NCI-H1092 (cell line): ENCODE measurements at places on chromosomes 16 and 17.
A peak's percentile ranks its signal among the peaks of the same experiment; 100 is the strongest.

GRCh38 chr16:89156740-89157645 is 14.6 kb upstream of the CDH15 start:
- no peak for DNase-seq

GRCh38 chr16:83355570-83356218 is 452.1 kb upstream of the HSBP1 start:
- DNase-seq, result no peak

GRCh38 chr17:15456972-15457722 is 10.3 kb downstream of the CDRT4 start:
- DNase-seq, result peak; percentile 66

- DNase-seq, result no peak
These were observed 14.6 kb upstream of the PITPNA start for GRCh38 chr17:1577182-1577581.

GRCh38 chr17:62892061-62892675 is 73.9 kb upstream of the TANC2 start:
- DNase-seq, result no peak

- no peak for DNase-seq
These were observed 4.6 kb downstream of the CCDC102A start for GRCh38 chr16:57531635-57532265.

DNA sequence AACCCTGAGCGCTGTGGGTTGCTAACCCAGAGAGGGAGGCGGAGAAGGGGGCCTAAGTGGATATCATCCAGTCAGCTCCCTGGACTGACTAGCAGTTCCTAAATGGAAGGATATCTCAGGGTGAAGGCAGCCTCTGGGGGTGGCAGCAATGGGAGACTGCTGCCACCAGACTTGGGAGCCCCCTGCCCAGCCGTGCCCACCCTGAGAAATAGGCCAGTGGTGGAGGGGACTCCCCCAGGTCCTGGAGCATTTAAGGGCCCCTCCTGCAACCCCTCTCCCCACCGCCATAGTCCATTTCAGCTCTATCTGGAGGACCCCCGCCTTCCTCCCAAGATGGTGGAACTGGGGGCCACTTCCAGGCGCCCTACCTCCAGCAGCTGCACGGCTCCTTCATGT is 8.4 kb downstream of the TSPOAP1 start:
- DNase-seq, result no peak

GRCh38 chr16:8853611-8854010 is 15.2 kb downstream of the CARHSP1 start:
- DNase-seq, result no peak

GRCh38 chr16:72099377-72099818 is 5.8 kb downstream of the DHX38 start:
- DNase-seq, result peak; percentile 39

DNA sequence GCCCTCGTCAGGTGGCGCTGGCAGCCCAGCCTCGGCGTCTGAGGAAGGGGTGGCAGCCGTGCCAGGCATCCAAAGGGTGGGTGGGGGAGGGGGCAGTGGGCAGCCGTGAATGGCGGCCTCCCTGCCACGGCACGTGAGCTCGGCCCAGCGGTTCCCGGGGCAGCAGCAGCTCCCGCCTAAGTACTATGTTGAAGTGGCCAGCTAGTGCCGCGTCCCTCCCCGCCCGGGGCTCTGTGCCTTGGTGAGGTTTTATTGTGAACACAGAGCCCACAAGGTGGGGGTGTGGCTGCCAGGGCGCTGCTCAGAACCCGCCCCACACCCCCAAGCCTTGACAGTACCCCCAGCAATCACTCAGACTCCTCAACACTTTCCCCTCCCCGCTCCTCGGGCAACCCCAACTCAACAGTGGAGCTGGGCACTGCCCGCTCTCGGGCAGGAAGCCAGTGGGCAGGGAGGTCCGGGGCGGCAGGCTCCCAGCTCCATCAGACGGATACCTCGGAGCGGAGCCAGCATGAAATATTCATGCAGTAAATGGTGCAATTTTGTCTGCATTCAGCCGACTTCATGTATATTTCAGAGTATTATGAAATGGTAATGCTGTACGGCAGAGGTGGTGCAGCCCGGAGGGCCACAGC is 80.4 kb downstream of the ENGASE start:
- DNase-seq, result no peak

DNA sequence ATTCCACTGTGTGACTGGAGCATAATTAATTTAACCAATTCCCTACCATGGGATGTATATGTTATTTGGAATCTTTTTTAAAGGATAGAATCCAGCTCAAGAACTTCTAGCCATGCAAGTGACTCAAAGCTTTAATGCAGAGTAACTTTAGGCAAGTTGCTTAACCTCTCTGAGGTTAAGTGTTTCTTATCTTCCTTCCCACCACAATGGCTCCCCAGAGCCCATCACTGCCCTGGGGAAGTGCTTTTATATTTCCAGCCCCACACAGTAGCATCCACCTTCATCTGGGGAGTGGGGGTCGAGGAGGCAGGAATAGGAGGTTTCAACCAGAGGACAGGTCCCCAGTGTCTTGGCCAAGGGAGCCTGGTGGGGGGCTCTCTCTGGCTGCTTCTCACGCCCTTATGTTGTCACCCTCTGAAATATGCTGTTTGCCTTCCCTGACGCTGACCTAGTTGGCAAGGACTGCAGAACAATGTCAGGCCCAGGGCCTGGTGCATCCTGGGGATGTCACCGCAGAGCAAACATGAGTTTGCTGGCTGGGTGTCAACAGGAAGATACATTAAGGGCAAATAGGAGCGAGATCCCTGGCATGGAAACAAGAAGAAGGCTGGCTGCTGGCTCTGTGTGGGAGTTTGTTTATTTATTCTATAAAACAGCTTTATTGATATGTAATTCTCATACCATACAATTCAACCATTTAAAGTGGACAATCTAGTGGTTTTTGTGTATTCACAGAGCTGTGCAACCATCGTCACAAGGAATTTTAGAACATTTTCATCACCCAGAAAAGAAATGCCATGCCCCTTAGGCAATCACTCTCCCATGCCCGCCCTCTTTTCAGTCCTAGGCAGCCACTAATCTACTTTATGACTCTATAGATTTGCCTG is 46.6 kb upstream of the WSB1 start:
- peak; percentile 52 for DNase-seq

GRCh38 chr17:65930140-65930730 is 261.7 kb downstream of the CEP112 start:
- no peak for DNase-seq

DNA sequence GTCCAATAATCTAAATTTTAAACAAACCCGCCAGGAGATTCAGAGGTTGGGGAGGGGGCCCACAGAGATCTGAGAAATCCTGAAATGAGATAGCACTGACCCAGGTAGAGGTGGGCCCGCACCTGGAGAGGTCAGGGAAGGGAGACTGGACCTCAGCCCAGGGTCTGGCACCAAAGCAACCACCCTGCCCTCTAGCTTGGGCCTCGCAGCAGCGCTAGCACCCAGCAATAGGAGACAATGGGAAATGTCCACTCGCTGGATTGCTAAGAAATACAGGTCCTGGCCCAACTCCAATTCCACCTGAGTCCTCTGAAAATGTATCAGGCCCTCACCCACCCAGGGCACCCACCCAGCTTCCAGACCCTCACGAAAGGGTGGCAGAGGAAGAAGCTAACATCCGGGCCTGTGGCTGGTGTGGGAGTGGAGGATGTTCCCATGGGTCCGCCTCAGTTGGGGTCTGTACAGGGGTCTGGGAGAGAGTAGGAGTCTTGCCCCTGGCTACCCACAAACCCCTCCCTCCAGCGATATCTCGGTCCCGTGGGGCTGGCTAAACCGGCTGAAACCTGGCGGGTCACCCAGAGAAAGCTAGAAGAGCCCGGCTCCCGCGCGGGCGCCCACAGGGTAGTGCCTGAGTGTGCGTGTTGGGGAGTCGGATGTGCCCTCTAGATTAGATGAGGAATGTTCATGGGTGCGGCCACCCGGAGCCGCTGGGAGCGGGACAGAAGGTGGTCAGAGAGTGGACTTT is 1.1 kb downstream of the PLLP start:
- DNase-seq, result no peak

GRCh38 chr16:30736995-30737793 is 11.0 kb upstream of the PHKG2 start:
- no peak for DNase-seq

DNA sequence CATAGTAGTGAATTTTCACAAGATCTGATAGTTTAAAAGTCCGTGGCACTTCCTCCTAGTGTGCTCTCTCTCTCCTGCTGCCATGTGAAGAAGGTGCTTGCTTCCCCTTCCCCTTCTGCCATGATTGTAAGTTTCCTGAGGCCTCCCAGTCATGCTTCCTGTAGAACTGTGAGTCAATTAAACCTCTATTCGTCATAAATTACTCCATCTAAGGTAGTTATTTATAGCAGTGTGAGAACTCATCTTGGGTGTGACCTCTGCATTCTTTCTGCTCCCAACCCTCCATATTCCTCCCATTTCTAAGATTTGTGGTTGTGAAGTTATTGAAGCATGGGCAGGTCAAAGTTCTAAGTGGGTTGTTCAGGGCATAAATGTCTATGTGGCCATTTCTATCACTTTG is 62.1 kb upstream of the ADAMTS18 start:
- no peak for DNase-seq

- no peak for DNase-seq
These were observed 16.1 kb upstream of the GNA13 start for GRCh38 chr17:65072660-65073071.

DNA sequence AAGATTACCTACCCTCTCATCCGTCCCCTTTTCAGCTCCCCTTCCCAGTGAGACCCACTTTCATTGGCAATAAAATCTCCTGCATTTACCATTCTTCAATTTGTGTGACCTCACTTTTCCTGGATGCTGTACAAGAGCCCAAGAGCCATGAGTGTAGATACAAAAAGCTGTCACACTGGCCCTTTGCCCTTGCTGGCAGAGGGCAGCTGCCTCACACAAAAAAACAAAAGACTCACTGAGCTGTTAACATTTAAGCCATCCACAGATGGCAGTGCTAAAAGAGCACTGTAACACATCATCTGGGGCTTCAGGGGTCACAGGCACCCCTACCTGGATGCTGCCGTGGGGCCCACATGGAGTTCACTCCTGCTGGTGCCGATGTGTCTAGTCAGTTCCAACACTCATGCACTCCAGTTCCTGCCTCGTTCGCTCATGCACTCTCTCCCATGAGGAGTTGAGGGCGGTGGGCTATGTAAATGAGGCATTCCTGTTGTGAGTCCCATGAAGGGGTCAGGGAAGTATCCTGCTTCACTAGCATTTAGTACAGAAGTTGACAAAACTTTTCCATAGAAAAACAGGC is 123.1 kb downstream of the CA10 start:
- peak; percentile 26 for DNase-seq

DNA sequence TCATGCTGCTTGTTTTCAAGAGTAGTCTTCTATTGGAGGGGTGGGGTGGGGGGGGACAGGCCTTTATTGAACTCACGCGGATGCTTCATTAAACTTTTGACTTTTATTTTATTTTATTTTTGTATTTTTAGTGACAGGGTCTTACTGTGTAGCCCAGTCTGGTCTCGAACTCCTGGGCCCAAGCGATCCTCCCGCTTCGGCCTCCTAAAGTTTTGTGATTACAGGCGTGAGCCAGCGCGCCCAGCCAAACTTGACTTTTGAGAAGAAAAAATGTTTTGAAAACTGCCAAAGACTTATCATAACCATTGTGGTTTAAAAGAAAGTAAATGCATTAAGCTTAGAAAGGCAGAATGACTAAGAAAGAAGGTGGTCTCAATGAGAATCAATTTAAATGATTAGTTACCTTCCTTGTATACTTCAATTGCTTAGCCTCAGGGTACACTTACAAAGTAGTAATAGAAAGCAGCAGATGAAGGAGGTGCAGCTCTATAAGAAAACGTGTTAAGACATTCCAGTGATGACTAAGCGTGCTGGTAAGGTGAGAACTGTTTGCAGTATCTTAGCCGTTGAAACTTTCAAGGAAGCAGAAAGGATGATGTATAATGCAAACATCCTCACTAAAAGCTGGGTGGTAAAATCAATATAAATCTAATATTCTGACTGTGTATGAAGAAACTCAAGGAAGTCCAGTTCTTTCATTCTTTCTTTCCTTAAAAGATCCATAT is 1.2 kb downstream of the AP2B1 start:
- DNase-seq, result no peak

DNA sequence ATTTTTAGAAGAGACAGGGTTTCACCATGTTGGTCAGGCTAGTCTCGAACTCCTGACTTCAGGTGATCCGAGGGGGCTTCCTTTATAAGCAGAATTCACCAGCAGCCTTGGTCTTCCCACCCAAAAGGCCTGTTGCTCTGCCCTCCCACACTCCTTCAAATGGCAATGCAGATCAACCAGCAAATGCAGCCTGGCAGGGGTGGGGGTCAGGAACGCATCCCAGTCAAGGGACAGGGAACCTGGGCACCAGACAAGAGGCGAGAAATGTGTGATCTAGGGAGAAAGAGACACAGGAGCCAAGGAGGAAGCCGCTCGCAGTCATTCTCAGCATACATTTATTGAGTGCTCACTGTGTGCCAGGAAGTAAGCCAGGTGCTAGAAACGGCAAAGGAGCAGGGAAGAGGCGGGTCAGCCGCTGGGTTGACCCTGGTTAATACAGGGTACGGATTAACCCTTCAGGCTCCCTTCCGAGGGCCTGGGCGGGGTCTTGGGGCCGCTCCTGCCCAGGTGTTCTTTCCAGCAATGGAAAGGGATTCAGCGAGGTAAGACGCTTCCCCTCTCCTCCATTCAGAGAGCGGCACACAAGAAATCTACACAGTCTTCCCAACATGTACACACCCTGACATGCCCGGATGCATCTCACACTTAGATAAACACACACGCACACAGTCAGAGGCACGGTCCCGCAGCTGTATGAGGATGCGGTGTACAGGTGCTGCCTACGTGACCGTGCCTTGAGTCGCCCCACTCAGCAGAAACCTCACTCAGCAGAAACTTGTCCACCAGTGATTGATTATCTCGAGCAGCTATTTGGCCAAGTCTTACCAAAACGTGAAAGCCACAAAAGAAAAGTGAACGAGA is 6.6 kb upstream of the PITPNA start:
- no peak for DNase-seq

- DNase-seq, result no peak
These were observed 8.7 kb downstream of the C16orf87 start for GRCh38 chr16:46822270-46822669.

- DNase-seq, result no peak
These were observed 40.2 kb downstream of the ARL4D start for GRCh38 chr17:43439041-43439440.

GRCh38 chr17:71157297-71157696 is 963.5 kb upstream of the SOX9 start:
- DNase-seq, result no peak

- DNase-seq, result no peak
These were observed 12.4 kb downstream of the TNRC6A start for GRCh38 chr16:24741862-24742261.

DNA sequence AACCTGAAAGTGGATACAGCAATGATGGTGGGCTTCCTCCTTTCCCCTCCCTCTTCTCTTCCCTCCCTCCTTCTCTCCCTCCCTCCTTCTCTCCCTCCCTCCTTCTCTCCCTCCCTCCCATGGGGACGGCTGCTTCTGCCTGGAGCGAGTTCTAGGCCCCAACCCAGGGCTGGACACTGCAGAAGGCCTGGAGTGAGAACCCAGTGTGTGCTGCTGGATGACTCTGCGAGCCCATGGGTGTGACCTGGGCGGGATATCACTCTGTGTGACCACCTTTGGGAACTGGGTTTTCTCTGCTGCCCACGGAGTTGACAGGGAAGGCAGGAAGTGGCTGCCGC is 242.6 kb upstream of the GSE1 start:
- no peak for DNase-seq

GRCh38 chr17:83099086-83099555 is 19.7 kb downstream of the METRNL start:
- DNase-seq, result no peak

- DNase-seq, result no peak
These were observed 190.9 kb downstream of the WWOX start for GRCh38 chr16:78290395-78290794.
